ENCODE measurements at places on chromosomes 16 and 17.

- DNase-seq = no peak
These were observed 83.5 kb upstream of the WSCD1 start for GRCh38 chr17:5986644-5987043.

DNA sequence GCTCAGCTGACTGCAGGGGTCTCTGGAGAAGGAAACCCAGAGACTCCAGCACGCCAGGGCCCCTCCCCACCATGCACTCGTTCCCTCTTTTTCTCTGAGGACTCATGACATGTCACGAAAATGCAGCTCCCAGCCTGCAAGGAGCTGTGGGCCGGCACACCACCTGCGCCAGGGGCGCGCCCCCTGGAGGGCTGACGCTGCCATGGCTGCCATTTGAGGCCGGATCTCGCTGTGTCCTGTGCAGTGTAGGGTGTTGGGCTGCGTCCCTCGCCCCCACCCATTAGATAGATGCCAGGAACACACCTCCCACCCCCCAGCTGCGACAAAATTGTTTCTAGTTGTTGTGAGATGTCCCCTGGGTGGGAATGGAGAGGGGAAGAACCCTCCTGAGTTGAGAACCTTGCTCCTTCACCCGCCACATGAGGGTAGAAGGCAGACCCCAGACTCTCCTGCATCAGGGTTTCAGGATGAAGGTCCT lies 8.2 kb downstream of the SYNGR2 start:
- DNase-seq = peak; percentile 75

DNA sequence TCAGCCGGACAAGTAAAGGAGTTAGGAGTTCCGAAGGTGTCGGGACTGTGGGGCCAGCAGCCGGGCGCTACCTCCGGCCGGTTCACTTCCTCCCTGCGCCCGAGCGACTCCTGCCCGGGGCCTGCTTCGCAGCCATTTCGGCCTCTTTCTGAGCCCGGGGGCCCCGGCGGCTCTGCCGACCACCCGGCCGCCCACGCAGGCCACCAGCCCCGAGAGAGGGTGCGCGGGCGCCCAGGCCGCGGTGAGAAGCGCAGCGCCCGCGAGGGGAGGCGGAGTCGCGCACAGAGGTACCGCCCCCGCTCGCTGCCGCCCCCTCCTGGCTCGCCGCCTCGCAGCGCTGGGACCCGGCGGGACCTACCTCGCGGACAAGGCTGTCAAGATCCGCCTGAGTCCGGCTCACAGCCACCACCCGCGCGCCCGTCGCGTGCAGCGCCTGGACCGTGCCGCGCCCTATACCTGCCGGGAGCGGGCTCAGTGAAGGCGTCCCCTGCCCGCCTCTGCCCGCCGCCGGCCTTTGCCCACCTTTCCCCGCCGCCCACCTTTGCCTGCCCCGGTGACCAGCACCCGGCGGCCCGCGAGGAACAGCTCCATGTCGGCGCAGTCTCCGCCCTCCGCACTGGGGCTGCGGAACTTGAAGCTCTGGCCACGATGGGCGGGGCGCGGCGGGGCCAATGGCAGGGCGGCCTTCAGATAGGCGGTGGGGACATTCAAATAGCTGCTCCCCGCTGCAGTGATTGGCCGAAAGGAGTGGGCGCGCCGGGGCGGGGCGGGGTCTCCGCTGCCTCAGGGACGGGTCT lies at the start of gene DCXR:
TSS of gene DCXR (minus strand) at position 606 of the 797 bp plus-strand sequence. CDS start at position 591, 15 bp downstream.
- peak; percentile 95 for DNase-seq

DNA sequence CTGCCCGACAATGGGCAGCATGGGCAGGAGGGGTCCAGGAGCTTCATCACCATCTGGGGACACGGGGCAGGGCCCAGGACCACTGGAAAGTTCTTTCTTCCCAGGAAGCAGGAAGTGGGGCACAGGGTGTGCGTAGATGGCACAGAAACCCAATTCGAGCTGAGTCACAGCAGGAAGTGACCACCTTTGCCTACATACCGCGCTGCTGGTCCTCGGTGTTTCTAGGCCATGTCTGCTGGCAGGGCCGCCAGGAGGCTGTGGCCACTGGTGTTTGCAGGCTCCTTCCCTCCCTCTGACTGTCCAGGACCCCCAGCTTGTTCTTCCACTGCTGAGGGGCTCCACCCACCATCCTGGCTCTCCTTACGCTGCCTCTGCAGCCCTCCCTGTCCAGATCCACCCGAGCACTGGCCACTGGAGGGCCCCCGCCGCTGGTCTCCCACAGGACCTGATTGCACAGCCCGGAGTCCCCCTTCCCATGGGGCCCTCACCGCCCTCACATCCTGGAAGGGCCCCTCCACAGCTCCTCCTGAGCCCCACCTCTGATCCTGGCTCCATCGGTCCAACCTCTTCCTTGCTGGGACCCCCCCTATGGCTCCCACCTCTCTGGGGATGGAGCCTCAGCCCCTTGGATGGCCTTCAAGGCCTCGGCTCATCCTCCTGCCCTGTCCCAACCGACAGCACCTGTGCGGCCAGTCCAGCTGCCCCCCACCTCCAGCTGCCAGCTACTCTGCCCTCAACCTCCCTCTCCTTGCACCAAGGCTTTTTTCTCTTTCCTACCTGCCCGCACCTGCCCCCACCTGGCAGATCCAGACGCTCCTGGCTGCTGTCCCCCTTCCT lies 14.5 kb upstream of the RASD1 start:
- DNase-seq = no peak

DNA sequence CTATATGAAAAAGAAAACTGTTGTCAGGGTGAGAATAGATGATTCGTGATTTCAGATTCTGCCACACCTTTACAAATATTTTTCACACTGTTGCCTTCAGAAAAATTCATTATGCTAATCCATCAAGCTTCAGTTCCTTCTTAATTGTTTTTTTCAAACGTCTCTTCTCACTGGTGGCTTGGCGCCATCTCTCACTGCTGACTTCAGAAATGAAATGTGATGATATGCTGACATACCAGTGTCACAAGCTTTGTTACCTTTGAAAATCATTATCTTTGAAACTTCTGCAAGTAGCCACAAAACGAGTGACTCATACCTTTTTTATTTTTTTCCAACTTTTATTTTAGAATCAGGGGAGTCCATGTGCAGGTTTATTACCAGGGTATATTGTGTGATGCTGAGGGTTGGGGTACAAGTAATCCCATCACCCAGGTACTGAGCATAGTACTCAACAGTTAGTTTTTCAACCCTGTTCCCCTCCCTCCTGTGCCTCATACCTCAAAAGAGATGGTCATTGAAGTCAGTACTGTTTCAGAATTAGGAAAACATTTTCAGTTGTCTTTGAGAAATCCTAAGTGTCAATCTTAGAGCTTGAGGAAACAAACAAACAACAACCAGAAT lies 14.0 kb upstream of the KRT222 start:
- no peak for DNase-seq

DNA sequence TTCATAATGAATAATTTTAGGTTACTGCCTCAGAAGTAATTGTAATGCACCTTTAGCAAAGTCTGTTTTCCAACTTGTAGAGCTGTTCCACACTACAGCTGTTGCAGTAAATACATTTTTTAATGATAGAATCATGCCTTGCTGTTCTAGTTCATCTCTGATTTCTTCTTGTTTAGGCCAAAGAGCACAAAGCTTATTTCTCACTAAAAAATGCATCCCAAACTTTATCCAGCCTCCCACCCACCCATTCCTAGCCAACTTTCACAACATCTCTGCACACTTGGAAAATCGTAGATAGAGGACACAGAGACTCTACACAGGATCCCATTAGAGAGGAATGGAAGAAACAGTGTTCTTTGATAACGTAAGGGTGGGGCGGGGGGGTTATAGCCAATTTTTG lies 252.2 kb upstream of the DYNLRB2 start:
- no peak for DNase-seq

DNA sequence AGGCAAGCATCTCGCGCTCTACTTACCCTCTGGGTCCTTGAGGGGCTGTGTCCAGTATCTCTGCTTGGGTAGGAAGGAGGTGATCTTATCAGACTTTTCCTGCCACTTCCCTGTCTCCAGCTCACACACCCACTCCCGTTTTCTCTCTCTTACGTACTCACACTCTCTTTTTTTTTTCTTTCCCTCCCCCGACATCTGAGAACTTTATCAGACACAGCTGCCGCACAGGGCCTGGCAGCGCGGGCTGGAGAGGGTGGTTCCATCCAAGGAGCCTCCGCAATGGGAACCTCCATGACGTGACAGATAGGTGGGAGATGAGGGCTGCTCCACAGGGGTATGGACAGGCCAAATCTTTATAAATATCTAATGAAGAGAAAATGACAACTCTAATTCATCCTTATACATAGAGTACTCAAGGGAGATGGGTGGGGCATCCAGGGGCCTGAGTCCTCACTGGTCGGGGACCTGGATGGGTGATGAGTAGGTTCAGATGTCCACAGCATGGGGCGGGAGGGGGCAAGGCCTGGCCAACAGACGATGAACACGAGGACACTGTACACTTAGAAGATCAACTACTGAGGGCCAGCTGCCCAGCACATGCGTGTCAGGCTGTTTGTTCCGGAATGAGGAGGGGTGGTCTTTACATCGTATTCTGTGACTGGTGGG lies 23.3 kb downstream of the MINK1 start:
- no peak for DNase-seq

GRCh38 chr16:80081846-80082245 lies 458.9 kb upstream of the DYNLRB2 start:
- no peak for DNase-seq

GRCh38 chr16:67563708-67564468 lies 1.6 kb downstream of the CTCF start:
- no peak for DNase-seq

DNA sequence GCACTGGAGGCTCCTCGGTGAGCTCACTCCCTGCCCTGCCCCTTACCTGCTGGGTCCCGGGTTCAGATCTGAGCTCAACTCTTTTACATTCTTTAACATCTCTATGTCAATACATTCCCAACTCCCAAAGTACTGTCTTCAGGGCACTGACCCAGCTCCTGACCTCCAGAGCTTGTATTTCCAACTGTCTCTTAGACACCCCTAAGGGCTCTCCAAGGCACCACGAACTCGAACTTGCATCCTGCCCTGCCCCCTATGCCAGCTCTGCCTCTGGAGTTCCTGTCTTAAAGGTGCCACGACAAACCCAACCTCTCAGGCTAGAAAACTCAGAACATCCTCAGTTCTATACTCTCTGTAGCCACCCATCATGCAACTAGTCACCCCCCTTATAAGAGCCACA lies 38.6 kb downstream of the IFT140 start:
- DNase-seq = no peak

- no peak for DNase-seq
These were observed 1.3 kb upstream of the ACTG1 start for GRCh38 chr17:81513753-81514488.

DNA sequence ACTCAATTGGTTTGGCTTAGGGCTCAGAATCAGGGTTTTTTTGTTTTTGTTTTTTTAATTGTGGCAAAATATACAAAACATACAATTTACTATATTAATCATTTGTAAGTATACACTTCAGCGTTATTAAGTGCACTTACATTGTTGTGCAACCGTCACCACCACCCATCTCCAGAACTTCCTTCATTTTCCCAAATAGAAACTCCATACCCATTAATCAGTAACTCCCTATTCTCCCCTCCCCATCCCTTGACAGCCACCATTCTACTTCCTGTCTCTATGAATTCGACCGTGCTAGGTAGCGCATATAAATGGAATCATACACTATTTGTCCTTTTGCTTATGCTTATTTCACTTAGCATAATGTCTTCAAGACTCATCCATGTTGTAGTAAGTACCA lies 45.2 kb upstream of the DHX40 start:
- DNase-seq = no peak

GRCh38 chr17:29760279-29761039 lies 137.7 kb upstream of the CORO6 start:
- peak; percentile 51 for DNase-seq

DNA sequence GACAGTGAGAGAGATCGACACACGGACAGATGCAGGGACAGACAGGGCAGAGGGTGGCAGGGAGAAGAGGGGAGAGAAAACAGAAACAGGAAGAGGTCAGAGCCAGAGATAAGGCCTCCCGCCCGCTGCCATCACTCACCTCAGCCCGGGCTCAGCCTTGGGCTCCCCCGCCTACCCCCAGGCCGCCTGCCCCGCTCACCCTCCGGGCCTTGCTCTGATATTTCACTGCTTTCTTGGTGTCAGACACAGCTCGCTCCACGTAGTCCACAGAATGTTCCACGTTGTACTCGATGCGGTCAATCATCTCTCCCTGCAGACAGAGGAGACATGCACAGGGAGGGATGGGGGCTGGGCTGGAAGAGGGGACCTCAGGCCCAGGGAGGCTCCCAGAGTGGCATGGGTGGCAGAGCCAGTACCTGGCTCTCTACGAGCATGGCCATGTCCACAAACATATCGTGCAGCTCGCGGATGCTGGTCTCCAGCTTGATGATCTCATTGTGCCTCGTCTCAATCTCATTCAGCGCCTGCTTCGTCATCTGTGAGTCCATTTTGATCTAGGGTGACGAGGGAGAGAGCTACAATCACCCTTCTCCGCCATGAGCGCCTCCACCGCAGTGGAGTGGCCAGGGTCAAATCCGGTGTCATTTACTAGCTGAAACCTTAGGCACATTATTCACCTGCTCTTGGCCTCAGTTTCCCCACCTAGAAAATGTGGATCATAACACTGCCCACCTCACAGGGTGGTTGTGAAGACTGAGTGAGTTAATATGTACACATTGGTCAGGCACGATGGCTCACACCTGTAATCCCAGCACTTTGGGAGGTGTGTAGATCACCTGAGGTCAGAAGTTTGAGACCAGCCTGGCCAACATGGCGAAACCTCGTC lies 8.2 kb downstream of the HSD3B7 start:
- no peak for DNase-seq

DNA sequence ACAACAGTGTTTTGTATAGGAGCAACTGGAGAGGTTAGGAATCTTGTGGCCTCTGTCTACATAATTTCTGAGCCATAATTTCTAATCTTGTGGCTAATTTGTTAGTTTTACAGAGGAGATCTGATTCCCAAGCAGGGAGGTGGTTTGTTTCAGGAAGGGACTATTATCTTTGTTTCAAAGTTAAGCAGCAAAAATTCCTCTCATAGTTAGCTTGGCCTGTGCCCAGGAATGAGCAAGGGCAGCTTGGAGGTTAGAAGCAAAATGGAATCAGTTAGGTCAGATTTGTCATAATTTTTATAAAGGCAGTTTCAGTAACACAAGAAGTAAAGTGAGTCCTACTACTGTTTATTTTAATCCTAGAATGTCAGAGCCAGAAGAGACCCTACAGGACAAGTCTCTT lies 2.0 kb upstream of the RDM1 start:
- DNase-seq = no peak

GRCh38 chr17:29246628-29247027 lies at the start of gene CRYBA1:
CRYBA1 (plus strand) TSS chr17:29246859; CDS start chr17:29246864, 5 bp downstream.
- no peak for DNase-seq

Measured in activated gamma-delta T cell treated with Interleukin-2 at 50 U/mL for 16 hours (primary cell).